Mucosa of descending colon (tissue), 3 donors: ENCODE measurements at places on chromosomes 3 and 15.

GRCh38 chr15:49313650-49314049 is 109.4 kb upstream of the FGF7 start:
- no peak for DNase-seq

DNA sequence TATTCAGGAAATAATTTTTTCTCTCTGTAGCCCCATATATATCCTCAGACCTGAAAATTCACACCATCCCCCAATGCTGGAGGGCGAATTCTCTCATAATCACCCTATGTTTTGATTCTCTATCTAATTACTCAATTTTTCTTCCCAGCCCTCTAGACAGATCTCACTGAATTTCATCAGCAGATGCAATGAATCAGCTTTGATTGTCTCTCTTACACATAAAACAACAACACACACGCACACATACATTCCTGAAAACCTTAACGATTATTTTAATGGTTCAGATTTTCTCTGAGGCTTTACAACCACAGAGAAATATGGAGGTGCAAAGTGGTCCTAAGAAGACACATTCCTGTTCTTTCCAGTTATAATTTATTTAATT is 11.1 kb downstream of the RBMS3 start:
- DNase-seq = no peak

GRCh38 chr15:39621210-39621609 is 40.3 kb downstream of the THBS1 start:
- DNase-seq = no peak

DNA sequence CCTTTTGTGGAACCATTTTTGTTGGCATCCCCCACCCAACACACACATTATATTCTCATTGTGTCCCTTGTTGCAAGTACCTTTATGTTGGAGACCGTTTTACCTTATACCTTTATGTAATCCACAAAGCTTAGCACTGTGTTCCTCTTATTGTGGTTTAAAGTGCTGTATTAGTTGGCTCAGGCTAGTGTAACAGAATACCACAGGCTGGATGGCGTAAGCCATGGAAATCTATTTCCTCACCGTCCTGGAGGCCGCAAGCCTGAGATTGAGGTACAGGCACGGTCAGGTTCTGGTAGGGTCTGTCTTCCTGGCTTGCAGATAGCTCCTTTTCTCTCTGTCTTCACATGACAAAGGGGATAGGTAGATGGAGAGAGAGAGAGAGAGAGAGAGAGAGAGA is 302.8 kb downstream of the ROBO2 start:
- no peak for DNase-seq

DNA sequence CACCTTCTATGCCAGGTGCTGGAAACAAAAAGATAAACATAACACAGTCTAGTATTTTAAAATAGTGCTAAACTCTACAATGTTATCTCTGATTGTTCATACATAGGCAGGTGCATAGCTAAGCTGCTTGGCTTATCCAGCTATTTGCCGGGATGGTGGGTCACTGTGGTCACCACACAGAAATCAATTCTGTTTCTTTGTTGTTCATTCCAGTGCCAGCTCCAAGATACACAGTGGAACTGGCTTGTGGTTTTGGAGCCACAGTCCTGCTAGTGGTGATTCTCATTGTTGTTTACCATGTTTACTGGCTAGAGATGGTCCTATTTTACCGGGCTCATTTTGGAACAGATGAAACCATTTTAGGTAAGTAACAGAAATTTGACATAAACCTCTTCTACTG is 130.2 kb downstream of the IL1RAP start:
- no peak for DNase-seq

GRCh38 chr15:31039961-31040360 is 48.5 kb upstream of the MTMR10 start:
- DNase-seq = no peak

GRCh38 chr3:127420829-127421228 is 133.0 kb upstream of the PRR20G start:
- DNase-seq = no peak

DNA sequence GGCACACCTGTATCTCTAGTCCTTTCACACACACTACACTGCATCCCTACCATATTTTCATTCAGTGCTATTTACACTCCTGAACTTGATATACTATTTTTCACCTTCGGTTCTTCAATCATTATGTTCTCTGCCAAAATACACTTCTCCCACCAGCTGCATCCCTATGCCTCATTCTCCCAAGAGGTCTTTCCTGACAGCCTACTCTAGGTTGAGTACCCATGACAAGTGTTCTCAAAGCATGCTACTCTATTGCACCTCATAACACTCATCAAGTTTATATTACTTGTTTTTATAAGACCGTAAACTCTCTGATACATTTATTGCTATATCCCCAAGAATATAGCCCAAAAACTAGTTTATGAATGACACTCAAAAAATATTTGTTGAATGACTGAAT is 549.5 kb downstream of the PYDC2 start:
- DNase-seq = no peak

- no peak for DNase-seq
These were observed 15.5 kb downstream of the RGMA start for GRCh38 chr15:93073465-93073952.

DNA sequence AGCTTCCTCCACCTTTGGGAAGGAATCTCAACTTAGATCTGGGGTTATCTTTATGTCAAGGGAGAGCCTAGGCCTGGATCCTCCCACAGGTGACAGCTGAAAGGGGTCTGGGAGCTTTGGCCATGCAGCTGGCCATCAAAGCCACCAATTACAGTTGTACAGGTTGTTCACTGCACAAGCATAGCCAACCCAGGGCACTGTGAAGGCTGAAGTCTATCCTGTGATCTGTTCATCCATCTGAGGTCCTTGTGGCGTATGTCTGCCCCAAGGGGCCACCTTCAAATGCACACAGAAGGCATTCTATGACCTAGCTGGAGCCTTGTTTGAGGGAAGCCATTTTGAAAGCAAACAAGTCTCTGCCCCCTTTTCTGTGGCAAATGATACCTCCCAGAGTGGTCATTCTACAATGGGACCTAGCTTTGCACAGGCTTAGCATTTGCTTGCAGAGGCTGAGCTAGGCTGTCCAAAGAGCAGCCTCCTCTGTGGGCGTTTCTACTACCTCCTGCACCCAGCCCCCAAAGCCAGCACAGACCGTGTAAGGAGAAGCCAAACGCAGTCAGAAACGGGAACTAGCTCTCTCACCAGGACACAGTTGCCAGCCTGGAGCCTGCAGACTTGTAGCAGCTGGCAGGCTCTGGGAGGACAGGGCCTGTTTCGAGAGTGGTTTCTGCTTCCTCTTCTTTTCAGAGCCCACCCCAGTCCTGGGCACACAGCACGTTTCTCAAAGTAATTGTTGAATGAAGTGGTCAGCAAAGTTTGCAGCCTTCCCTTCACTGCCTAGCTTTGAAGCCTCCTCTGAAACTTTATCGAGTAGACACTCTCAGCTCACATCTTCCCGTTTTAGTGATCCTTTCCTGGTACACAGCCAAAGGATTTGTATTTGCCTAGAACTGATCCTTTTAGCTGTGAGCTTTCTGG is 157.3 kb upstream of the SMAD3 start:
- no peak for DNase-seq

- DNase-seq = no peak
These were observed 57.8 kb upstream of the BOC start for GRCh38 chr3:113153499-113154107.

DNA sequence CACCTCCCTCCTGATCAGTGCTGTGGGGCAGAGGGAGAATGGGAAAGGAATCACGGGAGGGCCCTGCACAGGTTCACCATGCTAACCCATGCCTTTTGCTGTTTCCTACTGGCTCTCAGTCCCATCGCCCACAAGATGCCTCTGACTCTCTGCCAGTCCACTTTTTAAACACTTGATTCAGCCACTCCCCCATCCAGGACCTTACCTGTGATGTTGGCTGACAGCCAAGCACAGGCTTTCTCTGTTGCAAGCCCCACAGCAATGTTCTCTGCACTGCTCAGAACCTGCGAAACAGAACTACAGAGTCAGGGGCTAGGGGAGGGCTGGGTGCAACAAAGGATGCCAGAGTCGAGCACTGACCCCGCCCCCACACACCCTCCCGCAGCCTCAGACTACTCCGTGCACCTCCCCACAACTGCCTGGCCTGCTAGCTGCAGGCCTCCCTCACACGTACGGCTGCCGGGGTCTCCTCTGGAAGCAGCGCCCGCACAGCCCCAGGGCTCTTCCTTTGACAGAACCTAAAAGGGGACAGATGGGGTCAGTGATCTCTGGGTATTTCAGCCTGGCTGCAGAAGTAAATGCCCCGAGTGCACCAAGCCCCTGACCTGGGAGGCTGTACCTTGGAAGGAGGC is 9.1 kb downstream of the CDAN1 start:
- DNase-seq = no peak

DNA sequence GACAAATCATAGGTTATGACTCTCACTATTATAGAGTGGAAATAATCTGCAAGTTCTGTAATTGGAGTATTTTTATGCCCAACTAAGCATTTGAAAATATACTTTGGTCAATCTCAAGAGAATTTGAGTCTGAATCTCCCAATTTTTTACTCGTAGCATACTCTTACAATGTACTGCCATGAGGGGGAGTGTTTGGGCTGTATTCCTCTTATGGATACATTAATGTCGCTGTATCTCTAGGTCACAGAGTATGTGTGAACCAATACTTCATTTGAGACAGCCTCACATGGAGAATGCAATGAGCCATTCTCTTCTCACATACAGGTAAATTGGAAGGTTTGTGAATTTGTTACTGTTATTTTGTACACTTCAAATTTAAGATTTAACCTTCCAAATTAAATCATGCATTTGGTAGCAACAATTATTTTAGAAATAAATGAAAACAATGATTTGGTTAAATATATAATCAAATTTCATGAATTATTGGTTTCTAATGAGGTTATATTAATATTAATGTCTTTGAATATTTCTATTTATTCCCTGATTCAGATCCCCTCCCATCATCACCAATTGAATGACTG is 5.5 kb upstream of the CD200 start:
- DNase-seq = peak; percentile 74

- DNase-seq = no peak
These were observed 80.9 kb downstream of the TNIK start for GRCh38 chr3:171379281-171379680.

DNA sequence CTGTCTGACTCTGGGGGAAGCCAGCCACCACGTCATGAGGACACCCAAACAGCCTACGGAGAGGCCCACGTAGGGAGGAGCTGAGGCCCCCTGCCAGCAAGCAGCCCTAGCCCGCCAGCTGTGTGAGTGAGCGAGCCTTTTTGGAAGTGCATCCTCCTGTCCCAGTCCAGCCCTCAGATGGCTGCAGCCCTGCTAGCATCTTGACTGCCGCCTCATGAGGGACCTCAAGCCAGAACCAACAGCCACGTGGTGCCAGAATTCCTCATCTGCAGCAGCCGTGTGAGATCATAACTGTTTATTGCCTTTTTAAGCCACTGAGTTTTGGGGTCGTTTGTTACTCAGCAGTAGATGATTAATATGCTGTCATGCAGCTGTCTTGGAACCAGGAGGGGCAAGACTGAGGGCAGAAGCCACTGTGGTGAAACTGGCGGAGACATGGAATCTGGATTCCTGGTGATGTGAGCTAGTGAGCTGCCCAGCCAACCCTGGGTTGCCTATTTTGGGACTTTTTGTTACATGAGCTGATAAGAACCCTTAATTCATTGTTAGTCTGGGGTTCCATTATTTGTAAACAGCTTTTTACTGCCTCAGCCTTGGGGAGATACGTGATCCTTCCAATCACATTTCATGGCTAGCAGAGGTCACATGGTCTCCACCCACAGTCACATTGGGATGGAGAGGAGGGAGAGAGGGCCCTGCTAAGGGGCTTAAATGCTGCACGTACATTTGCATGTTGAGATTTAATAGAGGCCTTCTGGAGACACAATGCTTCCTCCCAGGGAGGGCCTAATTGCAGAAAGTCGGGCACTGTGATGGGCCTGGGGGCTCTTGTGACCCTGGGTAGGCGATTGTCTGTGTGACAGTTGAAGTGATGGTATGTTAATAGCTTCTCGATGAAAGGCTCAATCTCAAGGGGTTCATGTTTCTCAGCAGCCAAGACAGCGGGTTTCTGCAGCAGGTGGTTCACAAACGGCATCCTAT is 73.8 kb downstream of the RPLP1 start:
- DNase-seq = no peak

DNA sequence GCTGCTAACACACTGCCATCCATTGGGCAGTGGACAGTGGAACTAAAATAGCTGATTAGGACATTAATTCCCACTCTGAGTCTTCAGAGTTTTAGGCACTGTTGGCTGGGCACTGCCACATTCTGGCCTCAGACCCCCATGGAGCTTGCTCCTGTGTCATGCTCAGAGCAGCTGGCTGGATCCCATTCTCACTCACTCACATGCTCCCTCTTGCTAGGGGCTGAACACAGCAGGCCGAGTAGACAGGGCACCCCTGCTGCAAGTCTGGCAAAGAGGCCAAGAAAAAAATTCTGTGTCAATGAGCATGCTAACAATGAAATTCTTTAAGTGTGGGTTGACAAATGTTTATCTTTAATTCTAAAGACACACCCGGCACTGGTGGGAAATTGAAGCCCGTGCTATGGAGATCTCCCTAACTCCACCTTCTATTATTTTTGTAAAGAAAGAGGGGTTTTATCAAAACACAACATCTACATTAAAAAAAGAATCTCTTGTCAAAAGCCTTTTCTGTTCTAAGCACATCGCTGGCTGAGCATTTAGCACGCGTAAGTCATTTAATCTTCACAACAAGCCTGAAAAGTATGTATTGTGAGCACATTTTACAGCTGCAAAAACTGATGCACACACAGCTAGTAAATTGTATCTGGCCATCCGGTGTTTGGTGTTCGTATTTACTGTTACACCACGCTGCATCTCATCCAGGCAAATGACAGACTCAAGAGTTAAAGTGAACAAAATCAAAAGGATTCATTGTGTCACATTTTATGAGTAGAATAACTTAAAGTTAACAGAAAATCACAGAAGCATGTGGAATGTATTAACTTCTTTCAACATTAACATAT is 362.1 kb downstream of the PLOD2 start:
- DNase-seq = no peak

DNA sequence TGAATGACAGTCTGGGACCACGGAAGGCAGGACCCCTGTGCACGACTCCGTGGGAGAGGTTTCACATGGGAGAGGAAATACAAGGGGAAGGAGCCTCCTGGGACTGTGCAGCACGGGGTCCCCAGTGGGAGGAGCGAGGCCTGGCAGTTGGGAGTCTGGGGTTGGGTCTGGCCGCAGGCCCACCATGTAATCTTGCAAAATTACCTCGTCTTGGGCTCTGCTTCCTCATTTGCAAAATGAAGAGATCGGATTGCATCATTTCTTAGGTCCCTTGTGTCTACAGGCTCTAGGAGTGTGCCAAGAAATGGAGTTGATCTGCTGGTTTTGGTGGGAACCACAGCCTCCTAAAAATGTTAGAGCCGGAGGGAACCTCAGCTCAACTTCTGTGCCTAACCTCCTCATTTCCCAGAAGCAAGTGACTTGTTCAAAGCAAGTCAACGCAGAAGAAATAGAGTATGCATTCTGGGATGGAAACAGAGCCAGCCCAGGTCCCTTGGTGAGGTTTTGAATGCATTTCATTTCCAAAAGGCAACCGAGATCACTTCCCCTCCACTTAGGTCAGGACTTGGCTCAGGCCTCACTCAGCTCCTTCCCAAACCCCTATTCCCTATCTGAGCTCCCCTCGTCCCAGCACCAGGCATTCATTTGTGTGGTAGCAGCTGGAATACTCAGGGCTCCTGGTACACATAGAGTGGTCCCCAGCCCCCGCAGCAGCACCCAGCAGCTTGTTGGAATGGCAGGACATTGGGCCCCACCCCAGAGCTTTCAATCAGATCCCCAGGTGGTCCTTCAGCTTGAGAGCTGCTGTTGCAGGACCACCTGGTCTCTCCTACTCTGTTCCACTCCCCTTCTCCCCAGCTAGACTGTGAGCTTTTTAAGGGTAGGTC is 267.7 kb downstream of the XXYLT1 start:
- DNase-seq = peak; percentile 22
